Activated T-helper 2 cell treated with anti-CD3 and anti-CD28 coated beads, Interferon-gamma antibody, Interleukin-2, Interleukin-4, amounts not matched to agents 10 μg/mL and 5 μg/mL and 100 μg/mL, durations not matched to agents 14 hours and 24 hours and 36 hours (primary cell): ENCODE measurements at places on chromosomes 4 and X.

DNA sequence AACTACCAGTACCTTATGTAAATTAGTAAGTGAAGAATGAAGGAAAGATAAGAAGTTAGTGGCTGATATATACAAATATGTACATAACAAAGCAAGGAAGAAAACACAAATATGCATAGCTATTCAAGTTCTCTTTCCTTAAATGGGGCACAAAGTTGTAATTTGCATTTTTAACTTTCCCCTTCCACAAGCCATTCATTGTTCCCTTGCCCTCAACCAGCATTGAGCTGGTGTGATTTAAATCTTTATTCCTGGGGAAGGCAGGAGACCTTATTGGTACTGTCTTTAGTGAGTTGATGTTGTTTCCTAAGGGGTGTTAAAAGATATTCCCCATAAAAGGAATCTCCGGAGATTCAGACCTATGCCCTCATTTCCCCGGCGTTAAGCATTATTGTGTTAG is 735.3 kb downstream of the PCDH18 start:
- DNase-seq: no peak

DNA sequence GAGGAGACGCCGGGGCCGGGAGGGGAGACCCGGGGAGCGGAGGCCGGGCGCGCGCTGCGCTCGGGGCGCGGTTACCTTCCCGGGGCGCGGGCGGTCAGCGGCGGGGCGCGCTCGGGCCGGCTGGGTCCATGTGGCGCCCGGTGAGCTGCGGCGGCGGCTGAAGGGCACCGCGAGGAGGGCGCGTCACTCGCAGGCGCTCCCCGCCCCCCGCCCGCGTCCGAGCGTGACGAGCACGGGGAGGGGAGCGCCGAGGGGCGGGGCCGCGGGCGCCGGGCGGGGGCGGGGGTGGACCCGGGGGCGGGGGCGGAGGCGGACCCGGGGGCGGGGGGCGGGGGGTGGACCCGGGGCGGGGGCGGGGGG is at the start of gene CPLX1:
CPLX1 (minus strand) TSS at position 159 of the 360 bp plus-strand sequence. CDS start 1,607 bp downstream, outside the sequence.
- DNase-seq: no peak

- no peak for DNase-seq
Observed at GRCh38 chrX:114842181-114842580, 175.2 kb downstream of the IL13RA2 start.

- no peak for DNase-seq
Observed at GRCh38 chr4:184645904-184646610, 3.2 kb downstream of the CASP3 start.

DNA sequence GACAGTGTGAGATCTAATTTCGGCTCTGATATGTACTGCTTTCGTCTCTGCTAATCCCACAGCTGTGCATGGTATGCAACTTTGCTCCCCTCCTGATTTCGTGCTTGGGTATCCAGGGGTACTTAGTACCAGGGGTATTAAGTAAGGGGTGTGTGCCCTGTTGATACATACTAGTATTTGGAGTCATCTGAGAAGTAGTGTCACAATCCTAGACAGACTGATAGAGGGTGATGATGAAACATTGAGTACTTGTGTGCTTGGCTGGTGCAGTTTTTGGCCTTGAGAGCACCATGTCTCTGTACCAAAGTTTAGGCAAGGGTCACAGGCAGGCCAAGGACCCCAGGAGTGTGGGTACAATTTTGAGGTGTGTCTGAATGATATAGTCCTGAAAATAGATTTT is 10.9 kb downstream of the GPAT3 start:
- DNase-seq: no peak

DNA sequence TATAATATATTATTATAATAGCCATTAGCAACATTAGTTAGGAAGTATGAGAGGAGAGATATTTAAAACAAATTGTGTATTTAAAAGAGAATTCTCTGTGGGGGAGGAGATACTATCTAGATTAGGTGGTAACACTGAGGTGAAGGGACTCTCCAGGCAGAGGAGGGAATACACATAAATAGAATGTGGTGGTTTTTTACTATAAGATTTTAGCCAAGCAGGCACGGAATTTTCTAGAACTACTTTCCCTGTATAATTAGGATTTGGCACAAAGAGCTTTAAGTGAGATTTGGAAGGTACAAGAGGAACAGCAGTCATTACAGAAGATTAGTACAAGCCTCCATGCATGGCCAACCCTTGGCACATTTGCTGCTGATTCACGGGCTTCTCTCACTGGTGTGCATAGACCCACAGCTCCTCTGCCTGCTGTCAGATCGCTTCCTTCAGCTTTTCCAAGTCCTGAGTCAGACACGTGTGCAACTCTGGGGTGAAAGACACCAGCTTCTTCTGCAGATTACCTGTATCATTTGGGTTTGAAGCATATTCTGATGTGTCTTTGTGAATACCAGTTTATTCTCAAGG is 685.5 kb downstream of the KCTD8 start:
- DNase-seq: no peak

GRCh38 chr4:14428125-14428524 is 574.2 kb upstream of the CPEB2 start:
- no peak for DNase-seq

DNA sequence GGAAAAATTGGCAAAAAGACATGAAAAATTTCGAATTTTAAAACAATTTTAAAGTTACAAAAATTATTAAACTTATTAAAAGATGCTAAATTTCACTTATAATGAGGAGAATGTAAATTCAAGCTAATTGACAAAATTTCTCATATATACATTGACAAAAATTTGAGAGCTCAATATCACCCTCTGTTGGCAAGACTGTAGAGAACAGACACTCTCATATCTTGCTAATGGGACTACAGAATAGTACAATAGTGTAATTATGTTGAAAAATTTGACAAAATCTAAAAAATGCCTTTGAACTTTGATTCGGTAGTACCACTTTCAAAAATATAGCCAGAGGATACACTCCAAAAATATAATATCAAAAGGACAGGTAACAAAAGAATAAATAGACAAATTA is 29.8 kb downstream of the DCAF8L2 start:
- no peak for DNase-seq

DNA sequence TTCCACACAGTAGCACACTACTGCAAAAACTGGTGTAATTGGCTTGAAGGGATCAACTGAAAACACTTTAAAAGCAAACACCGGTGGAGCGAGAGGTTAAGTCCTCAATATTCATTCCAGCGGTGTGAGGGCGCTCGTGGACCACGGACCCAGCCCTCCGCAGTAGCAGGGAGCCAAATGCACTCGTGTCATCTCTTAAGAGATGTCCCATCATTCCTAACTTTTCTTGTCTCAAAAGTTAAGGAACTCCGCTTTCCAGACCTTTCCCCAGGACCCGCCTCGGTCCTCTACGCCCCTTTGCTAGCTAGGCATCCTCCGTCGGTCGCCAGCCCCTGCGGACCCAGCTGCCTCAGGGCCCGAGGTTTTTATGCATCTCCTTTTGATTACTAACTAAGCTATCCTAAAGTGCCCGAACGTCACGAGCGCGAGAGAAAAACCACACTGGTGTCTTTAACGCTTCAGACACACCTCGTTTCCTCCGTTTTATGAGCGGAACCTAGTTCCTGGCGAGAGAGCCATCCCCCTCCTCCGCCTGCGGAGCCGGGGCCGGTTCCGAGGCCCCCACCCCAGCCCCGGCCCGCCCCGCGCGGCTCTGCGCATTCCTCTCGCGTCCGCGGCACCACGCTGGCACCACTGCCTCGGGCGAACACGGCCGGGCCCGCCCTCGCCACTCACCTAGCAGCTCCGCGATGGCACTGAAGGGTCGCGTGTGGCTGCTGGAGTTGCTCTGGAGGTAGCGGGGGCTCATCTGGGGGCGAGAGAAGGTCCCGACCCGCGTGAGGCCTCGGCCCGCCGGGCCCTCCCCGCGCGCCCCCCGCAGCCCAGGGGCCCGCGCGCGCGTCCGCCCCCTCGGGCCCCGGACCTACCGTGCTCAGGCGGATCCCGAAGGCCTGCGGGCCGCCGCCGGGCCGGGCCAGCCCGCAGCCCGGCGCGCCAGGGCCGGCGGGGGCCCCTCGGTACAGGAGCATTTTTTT is 723 bp downstream of the MORC4 start:
- DNase-seq: peak; percentile 13

- DNase-seq: no peak
Observed at GRCh38 chrX:30748342-30748960, 95.2 kb downstream of the GK start.

- DNase-seq: no peak
Observed at GRCh38 chr4:725391-726234, 20.0 kb downstream of the PCGF3 start.

DNA sequence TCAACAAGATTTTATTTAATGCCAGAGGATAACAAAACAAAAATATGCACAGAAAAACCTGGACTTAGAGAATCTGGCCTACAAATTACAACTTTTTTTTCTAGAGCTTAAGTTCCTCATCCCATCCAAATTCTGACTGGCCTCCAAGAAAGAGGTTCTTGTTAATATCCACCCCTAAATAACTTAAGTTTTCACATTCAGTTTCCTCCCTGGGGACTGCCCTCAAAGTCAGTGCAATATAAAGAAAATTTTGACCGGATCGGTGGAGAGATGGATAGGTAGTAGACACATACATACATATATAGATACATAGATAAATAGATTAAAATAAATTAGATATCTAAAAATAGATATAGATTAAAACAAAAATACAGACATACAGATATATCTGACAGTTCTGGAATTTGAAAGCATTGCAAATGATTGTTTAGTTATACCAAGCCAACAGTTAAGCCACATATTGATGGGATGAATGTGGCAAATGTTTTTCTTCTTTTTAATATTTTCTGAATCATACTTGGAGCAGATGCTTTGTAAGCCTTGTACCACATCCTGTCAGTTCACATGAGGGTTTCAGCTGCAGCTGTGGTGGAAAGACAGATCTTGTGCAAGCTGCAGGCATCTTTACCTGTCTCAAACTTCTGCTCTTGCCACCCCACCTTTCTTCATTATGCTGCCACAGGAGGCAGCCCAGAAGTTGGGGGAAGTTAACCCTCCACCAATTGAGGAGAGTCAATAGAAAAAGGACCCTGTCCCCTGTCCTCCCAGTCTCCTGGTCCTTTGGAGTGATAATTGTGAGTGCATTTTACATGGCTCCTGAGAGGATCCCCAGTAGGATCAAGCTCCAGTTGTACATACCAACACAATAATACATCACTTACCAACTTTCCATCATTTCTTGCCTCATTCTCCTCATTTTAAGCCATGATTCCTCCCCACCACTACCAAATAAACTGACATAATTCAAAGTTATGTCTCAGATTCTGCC is 58.5 kb upstream of the PRDM8 start:
- DNase-seq: peak; percentile 54

GRCh38 chrX:130418066-130418465 is 16.3 kb downstream of the RBMX2 start:
- no peak for DNase-seq

GRCh38 chr4:83334425-83335241 is at the start of gene HPSE:
HPSE (minus strand) TSS chr4:83334848; CDS start chr4:83334782, 66 bp downstream.
- DNase-seq: peak; percentile 64

DNA sequence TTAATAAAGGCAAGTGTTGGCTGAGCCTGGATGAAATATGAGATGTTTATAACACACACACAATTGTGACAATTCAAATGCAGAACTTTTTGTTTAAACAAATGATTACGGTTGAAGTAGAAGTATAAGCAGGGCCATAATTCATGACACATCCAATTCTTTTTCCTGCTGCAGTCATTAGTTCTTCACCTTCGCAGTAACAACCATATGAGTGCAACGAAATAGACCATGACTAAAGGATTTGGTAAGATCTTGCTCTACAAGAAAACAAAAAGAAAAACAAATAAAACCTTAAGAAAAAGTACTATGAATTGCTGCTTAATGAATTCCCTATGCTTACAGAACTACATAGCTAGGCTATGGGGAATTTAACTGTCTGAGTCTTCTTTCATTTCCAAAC is 13.9 kb upstream of the BMPR1B start:
- DNase-seq: no peak

GRCh38 chr4:117691572-117692351 is 342.5 kb upstream of the NDST3 start:
- DNase-seq: no peak

DNA sequence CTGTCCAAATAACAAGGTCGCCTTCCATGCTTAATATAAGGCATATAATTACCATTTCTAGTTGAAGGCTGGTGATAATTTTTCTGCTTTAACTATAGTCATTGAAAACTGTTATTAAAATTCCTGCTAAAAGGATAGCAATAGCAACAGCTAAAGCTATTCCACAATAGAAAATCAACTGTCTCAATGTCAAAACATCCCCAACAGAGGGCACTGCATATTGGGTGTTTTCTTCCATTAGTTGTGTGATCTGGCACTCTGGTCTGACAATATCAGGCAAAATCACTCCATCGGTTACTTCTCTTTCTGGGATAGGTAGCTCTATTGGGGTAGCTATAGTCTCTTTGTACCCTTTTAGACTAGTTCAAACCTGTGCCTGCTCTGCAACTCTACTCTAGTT is 53.5 kb downstream of the TMPRSS11F start:
- DNase-seq: no peak

GRCh38 chrX:65837875-65838549 is 170.6 kb downstream of the MSN start:
- no peak for DNase-seq

DNA sequence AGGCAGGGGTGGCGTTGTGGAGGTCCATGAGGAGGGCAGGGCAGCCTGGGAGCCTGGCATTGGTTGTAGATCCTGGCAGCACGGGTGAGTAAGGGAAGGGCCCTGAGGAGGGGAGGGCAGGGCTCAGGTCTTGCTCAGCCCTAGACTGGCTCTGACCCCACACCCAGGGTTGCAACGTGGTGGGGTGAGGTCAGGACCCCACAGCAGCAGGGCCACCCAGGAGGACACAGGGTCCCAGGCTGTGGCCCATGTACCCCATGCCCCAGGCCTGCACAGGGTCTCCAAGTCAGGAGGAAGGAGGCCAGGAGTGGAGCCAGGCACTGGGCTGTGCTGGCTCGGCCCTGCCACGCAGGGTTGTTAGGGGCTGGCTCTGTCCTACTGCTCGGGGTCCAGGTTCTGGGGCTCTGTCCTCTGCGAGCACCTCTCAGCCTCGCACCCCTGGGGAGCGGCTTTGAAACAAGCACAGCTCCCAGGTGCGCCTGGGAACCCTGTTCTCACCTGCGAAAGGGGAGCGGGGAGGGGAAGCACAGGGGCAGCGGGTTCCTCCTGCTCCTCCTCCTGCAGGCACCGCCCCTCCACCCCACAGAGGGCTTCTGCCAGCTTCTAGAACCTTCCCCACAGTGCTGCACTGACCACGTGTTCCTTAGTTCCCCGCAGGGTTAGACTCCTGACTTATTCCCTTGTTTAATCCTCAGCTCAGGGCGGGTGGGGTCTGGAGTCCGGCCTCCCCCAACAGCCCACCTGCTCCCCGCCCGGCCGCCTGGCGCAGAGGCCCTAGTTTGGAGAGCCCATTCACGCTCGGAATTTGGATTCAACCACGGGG is 20.4 kb downstream of the MSANTD1 start:
- no peak for DNase-seq

DNA sequence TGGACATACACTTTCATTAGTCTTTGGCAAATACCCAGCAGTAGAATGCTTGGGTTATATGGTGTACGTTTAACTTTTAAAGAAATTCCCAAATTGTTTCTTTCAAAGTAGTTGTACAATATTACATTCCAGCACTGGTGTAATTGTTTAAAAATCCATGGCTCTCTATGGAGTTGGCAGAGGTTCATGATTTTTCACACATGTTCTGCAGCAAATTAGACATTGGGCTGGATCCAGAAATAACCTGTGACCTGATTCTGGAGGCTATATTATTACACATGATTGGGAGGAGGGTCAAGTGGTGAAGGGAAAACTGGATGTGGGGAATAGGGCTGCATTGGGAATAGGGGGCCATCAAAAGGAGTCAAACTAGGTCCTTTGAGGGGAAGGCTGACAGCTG is 41.9 kb downstream of the MAMLD1 start:
- no peak for DNase-seq

- no peak for DNase-seq
Observed at GRCh38 chr4:176533159-176533558, 213.4 kb downstream of the SPCS3 start.
